ENCODE measurements at places on chromosomes 13 and 19.

- no peak for DNase-seq
Measured at GRCh38 chr13:68009546-68009945, 779.4 kb upstream of the PCDH9 start.

- peak; percentile 86 for DNase-seq
Measured at GRCh38 chr19:8396563-8397203, 6.5 kb downstream of the RAB11B start.

- DNase-seq, result no peak
Measured at GRCh38 chr13:79384022-79384610, 21.9 kb downstream of the RBM26 start.

DNA sequence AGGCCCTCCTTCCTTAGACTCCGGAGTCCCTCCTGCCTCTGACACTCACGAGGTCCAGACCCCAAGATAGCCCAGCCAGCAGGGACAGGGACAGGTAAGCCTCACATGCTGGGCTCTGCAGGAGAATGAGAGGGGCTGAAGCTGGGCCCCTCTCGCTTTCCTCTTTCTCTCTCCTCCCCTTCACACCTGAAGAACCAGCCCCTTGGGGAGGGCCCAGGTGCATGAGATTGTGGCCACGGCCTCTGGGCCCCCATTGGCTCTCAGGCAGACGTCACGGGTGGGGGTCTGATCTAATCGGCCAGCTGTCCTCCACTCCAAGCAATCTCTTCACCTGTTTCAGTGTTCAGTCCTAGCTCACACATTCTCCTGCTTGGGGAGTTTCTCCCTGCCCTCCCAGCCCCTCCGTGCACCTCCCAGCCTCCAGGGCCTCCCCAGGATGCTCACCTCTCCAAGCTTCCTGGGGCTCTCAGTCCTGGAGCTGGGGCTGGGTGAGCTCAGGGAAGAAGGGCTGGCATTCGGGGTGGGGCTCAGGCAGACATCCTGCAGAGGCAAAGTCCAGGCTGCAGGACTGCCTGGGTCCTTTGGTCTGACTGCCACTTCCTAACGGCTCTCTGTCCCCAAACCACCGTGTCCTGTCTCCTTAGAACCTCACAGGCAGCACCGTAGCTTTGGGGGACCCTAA, 2.8 kb downstream of the TMEM150B start:
- no peak for DNase-seq

- peak; percentile 86 for DNase-seq
Measured at GRCh38 chr13:95834134-95834765, 157.3 kb downstream of the DNAJC3 start.

- no peak for DNase-seq
Measured at GRCh38 chr13:62193919-62194318, 778.3 kb upstream of the PCDH20 start.

DNA sequence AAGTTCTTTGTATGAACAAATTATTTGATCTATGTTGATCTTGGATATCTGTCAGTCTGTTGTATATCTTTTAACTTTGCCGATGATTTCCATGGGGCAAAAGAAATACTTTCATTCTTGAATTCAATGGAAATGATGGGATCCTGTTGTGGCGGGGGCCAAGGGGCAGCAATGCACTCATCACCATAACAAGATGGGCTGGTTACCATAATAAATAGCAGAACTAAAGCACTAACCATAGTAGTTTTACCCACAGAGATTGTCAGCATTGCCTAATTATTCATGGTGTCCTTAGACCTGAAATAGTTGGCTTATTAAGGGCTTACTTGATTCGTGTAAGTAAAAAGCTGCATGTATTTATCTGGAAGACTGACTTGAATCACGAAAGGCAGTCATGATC, 309.6 kb downstream of the RFC3 start:
- DNase-seq, result no peak

- DNase-seq, result no peak
Measured at GRCh38 chr13:106680796-106681472, 113.0 kb upstream of the ARGLU1 start.

- DNase-seq, result no peak
Measured at GRCh38 chr13:77876176-77876575, 42.5 kb downstream of the EDNRB start.

DNA sequence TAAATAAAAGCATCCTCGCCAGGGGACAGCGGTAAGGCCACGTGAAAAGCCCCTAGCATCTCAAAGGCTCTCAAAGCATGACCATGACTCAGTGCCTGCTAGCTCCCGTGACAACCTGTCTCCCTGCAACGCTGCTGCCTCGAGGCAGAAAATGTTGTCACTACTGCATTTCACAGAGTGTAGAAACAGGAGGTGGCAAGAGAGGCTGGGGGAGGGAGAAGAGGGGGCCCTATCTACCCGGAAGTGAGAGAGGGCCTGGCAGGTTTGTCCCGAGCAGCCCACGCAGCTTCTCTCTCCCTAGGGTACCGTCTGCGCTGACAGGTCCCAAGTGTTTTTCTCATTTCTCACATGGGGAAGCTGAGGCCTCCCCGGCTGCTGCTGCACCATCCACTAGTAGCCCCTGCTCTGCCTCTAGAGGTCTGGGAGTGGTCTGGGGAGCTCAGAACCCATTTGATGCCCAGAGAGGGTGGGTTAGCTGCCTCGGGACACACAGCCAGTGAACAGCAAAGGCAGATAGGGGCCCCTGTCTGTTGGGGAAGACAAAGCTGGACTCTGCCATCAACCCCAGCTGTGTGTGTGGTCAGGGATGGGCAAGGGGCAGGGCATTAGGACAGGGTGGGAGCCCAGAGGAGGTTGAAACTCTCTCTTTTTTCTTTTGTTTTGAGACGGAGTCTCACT, 3.7 kb downstream of the TINCR start:
- no peak for DNase-seq

DNA sequence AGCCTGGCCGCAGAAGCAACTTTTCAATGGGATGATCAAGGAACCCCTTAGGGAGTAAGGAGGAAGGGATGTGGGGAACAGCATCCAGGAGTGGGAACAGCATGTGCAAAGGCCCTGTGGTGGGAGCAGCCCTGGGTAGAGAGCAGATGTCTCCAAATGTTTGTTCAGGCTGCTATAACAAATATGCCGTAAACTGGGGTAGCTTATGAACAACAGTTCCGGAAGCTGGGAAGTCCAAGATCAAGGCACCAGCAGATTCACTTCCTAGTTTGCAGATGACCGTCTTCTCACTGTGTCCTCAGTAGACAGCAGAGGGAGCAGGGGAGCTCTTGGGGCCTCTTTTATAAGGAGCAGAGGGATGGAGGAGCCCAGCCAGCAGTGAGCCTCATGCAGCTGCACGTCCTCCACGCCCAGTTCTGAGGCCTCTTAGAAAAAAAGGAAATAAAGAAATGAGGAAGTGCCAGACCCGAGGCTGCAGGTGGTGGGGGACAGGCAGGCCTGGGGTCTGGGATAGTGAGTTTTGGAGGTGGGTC, 4.2 kb upstream of the LRRC25 start:
- no peak for DNase-seq

DNA sequence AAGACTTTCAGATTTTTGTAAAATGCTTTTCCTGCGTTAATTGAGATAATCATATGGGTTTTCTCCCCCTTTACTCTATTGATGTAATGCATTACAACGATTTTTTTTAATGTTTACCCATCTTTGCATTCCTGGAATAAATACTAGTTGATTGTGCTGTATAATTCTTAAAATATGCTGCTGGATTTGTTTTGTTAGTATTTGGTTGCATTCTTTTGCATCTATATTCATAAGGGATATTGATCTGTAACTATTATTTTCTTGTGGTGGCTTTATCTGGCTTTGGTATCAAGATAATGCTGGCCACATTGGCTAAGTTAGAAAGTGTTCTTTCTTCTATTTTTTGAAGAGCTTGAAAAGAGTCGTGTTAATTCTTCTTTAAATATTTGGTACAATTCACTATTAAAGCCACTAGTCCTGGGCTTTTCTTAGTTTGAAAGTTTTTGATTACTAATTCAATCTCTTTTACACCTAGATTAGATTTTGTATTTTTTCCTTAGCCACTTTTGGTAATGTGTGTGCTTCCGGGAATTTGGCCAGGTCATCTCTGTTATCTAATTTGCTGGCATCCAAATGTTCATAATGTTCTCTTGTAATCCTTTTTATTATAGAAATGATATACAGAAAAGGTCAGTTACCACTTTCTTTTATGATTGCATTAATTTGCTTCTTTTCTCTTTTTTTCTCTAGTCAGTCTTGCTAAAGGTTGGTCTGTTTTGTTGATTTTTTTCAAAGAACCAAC, 29.8 kb downstream of the KL start:
- no peak for DNase-seq

DNA sequence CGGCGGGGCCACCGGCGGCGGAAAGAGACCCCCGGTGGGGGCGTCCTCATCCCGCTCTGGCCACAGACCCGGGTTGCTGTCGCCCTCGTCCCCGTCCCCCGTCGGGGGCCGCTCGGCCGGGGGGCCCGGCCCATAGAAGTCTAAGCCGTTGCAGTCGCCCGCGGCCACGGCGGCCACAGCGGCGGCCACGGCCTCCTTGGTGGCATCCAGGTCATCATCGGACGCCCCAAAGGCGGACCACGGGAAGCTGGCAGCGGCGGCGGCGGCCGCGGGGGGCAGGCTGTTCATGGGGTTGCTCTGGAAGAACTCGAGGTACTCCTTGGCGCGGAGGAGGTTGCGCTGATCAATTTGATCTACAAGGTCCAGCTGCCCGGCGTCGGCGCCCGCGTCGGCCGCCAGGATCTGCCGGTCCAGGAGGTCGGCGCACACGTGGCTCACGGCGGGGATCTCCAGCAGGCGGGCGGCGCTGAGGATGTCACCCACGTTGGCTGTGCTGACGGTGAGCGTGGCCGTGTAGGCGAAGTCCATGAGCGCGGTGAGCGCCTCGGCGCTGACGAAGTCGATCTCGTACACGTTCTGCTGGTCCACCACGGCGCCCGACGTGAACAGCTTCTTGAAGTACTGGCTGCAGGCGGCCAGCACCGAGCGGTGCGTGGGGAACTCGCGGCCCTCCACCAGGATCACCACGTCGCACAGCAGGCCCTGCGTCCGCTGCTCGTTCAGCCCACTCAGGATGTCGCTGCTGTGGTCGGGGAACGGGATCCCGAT, 12.1 kb downstream of the ZBTB7A start:
- DNase-seq, result no peak

DNA sequence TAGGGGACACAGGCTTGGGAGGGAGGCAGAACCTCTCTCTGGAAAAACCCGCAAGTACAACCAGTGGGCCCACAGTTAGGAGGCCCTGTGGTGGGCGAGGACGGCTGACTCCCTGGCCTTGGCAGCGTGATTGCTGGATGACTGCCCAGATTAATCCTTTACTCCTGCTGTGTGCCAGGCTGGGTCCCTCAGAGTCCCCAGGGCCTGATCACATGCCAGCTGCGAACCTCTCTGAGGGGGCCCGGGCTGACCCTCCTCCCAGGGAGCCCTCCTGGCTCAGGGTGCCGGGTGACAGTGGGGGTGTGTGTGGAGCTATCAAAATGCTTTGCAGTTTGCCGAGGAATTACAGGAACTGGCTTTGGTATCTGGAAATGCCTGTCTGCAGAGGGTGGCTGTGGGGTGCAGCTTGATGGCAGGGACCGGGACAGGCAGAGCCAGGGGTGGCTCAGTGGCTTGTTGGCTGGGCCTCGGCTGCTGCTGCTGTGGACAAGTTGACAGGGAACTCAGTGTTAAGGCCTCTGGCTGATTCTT, 48.9 kb downstream of the DNM2 start:
- DNase-seq, result no peak

- DNase-seq, result no peak
Measured at GRCh38 chr19:54369082-54369687, 4.5 kb upstream of the LAIR1 start.

DNA sequence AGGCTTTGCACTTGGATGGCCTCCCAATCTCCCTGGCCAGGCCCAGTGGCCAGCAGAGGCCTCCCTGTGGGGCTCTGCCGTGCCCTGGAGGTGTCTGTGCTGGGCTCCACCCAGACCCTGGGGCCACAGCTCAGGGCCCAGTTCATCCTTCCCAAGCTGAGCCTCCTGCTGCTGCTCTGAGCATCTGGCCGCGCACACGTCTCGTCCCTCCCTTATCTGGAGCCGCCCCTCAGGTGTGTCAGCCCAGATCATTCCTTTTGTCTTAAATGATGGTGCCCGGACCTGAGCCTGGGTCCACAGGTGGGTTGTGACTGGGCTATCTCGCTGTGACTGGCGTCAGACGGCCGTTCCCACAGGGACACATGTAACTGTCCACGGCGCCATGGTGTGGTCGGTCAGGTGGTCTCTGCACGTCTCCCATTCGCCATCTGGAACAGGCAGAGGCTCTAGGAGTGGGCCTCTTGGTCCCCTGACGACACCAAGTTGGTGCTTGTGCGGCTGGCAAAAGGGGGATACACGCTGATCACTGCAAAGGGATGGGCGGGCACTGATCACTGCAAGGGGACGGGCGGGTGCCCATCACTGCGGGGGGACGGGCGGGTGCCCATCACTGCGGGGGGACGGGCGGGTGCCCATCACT, 14.3 kb upstream of the ZNF554 start:
- no peak for DNase-seq

- DNase-seq, result no peak
Measured at GRCh38 chr13:53338760-53339159, 310.1 kb downstream of the OLFM4 start.

GRCh38 chr13:78520425-78520824, 82.9 kb downstream of the POU4F1 start:
- DNase-seq, result no peak

GRCh38 chr19:38559428-38560401, 58.0 kb downstream of the MAP4K1 start:
- DNase-seq, result peak; percentile 65

GRCh38 chr13:58461217-58461616, 829.7 kb downstream of the PCDH17 start:
- no peak for DNase-seq

DNA sequence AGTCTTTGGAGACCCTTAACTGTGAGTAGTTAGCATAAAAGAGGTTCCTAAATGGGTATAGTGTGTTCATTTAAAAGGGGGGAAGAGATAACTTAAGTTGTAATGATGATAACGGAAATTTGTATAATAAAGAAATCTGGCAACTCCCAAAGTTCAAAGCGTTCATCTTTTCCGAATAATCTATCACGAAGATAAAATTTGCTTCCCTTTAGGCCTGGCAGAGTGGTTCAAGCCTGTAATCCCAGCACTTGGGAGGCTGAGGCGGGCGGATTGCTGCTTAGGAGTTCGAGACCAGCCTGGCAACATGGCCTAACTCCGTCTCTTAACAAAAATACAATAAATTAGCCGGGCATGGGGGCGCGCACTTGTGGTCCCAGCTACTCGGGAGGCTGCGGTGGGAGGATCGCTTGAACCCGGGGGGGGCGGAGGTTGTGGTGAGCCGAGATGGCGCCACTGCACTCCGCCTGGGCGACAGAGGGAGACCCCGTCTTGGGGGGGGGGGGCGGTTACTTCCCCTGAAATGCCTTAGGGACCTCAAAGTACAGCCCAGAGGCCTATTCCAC, 934 bp downstream of the N4BP2L2 start:
- peak; percentile 73 for DNase-seq

- DNase-seq, result no peak
Measured at GRCh38 chr13:91313103-91313502, 34.4 kb upstream of the MIR17HG start.

GRCh38 chr13:48304143-48304876, 759 bp downstream of the RB1 start:
- peak; percentile 74 for DNase-seq

Data from activated CD8-positive, alpha-beta memory T cell treated with anti-CD3 and anti-CD28 coated beads for 24 hours (primary cell).